Stimulated activated CD8-positive, alpha-beta memory T cell treated with anti-CD3 and anti-CD28 coated beads, Interleukin-4, amount 100 ng/mL, for 1 hour (primary cell): ENCODE measurements at places on chromosomes 7 and 10.

GRCh38 chr10:5096108-5096507 is 1.9 kb downstream of the AKR1C3 start:
- DNase-seq = no peak

DNA sequence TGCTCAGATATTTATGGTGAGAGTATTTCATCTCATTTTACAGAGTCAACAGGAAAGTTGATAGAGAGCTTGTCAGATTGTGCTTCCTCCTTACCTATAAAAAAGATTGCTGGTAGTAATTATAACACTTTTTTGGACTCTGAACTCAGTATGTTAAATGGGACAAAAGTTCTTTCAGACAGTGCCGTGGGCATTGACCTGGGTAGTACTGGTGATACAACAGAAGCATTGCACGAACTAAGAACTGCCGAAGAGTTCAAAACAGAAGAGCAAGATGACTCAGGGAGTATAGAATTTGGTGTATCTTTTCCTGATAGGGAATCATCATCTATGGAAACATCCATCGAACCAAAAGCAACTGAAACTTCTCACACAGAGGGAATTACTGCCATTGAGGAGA is 58.6 kb downstream of the LOXL4 start:
- no peak for DNase-seq

- no peak for DNase-seq
These were observed 326.9 kb downstream of the GPAM start for GRCh38 chr10:111856631-111857030.

DNA sequence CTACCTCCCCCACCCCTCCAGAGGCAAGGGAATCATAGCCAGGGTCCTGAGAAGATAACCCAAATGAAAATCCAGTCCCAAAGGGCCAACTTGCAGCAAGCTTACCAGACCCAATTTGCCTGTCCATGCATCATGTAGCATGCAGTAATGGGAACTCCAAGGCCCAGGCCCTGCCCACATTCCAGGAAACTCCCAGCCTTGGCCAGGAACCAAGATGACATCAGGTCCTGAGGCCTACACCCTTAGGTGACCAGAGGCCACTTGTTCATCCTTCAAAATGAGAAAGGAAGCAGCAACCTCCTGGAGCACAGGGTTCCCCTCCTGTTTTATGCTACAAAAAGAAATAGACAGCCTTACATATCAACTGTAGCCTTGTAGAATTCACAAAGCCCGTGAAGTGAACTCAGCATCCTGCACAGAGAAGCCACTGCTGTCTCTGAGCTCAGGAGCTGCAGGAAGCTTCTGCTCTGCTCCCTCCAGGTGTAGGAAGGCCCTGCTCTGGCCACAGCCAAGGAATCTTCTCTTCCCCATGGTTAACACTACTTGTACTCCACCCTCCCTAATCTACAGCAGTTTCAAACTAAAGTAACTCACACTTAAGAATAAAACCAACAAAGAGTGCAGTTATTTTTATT is 30.3 kb upstream of the GRB10 start:
- no peak for DNase-seq

DNA sequence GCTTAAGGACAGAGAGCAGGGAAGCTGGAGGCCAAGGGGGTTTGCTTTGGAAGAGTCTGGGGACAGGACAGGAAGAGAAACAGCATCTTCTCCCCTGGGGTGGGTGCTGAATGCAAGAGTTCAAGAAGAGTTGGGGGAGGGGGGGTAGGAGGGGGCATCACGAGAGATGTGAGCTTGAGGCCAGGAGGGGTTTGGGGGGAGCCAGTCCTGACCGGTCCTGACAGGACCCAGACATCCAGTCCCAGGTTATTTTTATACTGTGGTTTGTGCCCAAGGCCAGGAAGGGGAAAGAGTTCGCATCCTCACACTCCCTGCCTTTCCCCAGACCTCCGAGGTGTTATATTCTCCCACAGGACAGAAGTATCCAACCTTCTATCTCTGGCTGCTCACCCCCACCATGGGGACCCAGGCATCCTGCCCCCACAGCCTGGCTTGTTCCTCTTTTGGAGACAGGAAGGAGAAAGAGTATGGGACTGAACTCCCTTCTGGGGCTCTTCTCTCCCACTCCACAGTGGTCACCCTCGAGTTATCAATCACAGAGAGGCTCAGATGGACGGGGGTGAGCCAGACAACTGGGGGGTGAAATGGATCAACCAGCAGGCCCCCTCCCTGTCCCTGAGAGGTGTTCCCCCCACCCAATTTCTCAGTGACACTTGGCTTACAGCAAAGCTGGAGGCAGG is 2.8 kb downstream of the TSC22D4 start:
- DNase-seq = no peak

DNA sequence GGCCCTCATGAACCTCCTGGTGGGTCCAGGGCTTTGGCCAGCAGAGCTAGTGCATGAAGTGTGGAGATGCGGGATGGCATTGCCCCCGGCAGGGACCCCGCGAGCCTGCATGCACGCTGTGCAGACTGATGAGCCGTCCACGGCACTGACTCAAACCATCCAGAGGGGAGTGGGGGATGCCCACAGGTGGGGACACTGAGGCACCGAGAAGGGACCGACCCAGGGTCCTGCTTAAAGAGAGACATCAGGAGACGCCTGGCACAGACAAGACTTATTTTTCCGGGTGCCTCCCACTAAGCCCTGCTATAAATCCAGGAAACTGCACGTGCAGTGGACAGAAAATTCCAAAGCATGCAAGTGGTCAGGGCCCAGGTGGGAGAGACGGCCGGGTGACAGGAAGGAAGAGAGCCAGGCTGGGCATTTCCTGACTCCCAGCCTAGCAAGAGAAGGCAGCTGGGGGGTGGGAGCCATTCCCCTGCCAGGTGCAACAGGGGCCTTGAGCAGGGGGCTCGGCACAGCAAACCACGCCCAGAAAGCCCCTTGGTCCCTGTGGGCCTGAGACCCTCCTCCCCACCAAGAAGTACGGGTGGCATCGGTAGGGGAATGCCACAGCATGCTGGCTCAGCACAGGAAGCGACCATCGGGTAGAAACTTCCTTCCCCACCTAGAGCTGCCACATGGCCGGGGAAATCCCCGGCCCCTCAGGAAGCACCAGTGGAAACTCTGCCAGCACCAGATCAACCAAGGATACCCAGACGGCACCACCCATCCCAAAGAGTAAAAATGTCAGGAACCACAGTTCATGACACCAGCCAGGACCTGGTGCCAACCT is 91.5 kb downstream of the FOXL3 start:
- DNase-seq = no peak

GRCh38 chr7:45219130-45219529 is 61.5 kb downstream of the RAMP3 start:
- DNase-seq = no peak

GRCh38 chr10:63819753-63820329 is 298.6 kb downstream of the REEP3 start:
- no peak for DNase-seq

DNA sequence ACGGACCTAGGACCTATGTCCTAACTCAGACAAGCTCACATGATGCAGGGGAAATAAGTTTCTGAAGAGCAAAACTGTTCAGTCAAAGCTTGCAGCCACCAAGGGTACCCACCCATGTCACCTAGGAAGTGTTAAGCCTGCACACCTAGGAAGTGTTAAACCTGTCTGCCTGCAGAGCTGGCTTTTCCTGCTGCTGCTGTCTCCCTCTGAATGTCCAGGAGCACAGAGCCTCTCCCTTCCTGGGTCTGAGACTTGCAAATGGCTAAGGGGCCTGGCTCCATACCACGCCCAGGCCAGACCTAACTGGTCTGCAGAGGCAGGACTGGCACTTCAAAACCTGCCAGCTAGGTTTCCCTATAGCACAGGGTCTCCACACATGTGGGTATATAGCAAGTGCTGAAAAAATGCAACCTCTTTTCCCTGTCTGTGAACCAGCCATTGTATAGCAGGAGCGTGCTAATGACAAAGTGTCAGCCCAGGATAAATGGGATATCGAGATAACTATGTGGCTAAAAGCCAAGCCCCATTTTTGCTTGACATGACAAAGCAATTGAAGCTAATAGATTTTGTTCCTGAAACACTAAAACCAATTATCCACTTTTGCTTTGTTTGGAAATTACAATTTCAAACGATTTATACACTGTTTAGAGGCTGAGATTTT is 1.5 kb downstream of the GDF2 start:
- no peak for DNase-seq

DNA sequence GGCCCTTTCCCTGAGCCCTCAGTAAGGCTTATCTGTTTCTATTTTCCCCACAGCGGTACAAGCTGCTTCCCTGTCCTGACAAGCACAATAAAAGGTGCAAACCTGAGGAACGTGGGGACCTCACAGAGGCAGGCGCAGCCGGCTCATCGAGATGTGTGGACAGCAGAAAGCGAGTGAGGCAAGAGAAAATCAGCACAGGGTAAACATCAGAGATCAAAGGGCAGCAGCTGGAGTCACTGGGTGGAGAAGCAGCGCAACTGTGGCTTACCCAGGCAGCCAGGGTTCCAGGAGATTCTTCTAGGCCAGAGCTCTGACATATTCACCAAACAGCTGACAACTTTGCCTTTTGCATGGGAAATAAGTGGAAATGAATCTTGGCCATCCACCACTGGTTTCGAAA is 212.6 kb downstream of the WDR11 start:
- no peak for DNase-seq

DNA sequence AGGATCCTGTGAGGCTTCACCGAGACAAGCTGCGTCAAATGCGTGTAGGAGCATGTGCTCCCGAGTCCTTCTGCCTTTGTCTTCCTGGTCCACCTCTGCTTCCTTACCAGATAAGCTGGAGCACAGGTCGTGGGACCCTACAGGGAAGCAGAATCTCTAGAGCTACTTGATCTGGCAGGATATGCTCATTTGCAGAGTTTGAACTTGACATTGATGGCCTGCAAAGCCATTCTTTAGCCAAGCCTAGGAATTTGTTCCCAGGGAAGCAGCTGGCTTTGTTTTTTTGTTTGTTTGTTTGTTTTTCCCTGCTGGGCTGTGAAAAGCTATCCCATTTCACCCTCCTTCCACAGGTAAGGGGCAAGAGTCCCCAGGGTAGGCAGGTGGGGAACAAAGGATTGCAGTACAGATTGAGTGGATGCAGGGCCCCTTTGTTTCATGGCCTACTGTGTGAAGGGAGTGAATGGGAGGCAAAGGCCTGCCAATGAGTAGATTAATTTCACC is 200.0 kb upstream of the BMPER start:
- no peak for DNase-seq

DNA sequence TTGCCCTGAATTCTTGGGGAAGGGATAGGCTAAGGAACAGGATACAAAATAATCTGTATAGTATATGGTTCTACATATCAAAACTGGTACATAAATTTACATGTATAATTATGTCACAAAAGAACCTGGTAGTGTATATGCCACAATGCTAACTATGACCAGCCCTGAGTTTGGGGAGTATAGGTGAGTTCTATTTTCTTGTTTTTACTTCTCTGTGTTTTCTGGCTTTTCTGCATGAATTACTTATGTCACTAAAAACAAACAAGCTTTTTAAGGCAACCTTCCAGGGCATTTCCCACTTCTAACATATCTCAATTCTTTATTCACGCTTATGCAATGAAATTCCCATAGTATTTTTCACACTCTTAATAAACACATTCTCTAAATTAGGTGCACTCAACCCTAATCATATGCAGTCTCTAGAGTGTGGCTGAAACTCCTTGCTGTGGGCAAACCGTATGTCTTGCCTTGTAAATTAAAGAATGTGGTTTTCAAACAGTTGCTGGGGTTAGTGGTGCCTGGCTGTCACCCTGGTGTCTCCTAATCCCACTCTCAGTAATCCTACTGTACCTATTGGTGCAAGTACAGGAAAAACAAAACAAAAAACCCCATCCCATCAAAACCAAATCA is 14.0 kb upstream of the INSIG1 start:
- no peak for DNase-seq

DNA sequence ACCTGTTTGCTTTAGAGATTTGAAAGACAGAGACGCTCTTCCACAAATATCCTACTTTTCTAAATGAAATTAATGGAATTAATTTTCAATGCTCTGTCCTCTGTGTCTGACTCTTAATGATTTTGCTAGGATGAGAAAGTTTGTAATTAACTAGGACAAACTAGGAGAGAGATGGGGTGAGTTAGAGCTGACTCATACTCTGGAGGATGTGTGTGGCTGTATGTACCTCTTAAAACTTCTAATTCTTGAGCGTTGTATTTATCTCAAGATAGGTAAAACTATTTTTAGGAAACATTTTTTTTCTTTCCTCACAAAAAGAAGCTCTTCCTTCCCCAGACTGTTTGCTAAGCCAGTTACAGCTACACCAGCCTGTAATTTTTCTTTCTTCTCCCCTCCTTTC is 178.8 kb upstream of the ANKRD30A start:
- no peak for DNase-seq

GRCh38 chr10:19488592-19489280 is 327.5 kb upstream of the PLXDC2 start:
- no peak for DNase-seq

GRCh38 chr7:2120841-2121830 is 111.6 kb downstream of the MAD1L1 start:
- DNase-seq = no peak

DNA sequence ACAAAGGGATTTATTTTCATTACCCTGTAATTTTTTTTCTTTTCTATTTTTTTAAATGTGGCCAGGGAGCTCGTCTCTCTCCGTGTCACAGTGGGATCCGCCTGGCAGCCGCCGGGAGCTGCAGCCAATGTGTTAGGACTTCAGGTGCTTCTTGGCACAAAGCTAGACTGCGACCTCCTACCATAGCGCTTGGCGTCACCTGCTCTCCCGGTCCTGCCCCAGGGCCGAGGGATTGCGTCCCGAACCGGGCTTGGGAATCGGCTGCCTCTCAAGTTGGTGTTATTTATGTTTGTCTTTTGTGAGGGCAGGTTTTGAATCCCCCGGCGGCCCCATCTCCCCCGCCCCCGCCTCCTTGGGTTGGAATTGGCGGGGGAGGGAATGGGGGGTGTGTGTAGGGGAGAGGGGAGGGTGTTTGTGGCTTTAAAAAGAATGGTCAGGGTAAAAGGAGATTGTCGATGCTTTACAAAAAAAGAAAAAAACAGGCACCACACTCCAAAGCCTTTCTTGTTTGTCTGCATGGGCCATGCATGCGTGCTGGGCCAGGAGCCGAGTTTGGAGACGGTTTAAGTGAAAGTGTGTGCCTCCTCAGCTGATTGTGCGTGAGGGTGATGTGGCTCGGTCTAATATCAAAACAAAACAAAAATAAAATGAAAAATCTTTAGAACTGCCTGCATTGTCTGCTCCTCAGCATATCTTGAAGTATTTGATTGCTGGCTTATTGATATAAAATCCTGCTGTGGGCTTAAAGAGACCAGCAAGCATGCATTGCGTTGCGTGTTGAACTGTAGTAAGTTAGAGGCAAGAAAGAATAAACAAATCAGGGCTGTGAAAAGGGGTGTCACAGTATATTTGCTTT is 1.2 kb downstream of the PPP1R9A start:
- no peak for DNase-seq
